ENCODE measurements at places on chromosomes 16 and 17.

- no peak for DNase-seq
These were observed at the start of gene KRTAP17-1 for GRCh38 chr17:41315204-41315794. Gene KRTAP17-1, minus strand, starts transcription at chr17:41315710. Its CDS starts 60 bp downstream, at chr17:41315650.

DNA sequence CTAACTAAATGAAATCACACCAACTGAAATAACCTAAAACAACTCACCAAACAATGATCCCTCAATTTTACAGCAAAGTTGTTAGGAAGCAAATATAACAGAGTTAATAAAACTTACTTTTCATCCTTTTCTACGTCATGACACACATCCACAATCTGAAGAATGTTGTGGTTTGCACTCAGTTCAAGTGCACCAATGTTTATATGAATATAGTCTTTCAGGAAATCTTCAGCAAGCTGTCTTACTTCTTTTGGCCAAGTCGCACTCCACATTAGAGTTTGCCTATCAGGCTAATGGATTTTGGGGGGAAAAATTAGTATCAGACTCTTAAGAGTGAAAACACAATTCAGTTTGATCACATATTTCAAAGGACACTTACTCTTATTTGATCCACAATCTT is 3.3 kb downstream of the DDX5 start:
- DNase-seq: no peak

DNA sequence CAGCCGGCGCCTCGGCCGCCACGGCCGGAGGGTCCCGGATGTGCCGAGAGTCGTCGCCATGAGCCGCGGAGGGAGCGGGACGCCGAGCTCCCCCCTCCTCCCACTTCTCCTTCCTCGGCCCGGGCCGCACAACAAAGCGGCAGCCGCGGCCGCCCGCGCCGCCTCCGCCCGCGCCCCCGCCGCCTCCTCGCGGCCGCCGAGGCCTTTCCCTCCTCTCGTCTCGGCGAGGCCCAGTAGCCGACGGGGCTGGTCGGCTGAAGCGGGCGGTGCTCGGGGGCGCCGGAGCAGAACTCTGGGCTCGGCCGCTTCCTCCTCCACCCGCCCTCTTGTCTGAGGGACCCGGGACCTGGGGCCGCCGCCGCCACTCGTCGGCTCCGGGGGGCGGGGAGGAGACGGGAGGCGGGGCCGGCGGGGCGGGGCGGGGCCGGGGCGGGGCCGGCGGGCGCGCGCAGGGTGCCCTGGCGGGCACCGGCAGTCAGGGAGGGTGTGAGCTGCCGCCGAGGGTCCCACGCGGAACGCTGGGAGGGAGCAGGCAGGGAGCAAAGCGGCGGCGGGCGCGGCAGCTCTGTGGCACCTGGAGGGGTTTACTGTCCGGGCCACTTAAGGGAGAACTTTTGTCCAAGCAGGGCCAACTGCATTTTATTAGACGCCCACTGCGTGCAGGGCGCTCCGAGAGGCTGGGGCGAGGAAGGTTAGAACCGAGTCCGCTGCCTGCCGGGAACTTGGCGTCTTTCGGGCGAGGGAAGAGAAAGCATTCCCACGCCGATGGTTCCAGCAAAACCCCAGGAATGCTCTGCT is at the start of gene SMURF2:
SMURF2 (minus strand) TSS at position 332 of the 798 bp plus-strand sequence. CDS start 427 bp downstream, outside the sequence.
- DNase-seq: peak; percentile 54

- DNase-seq: peak; percentile 86
These were observed 155.8 kb upstream of the GSE1 start for GRCh38 chr16:85457366-85457765.

- peak; percentile 68 for DNase-seq
These were observed 50.4 kb downstream of the OR1D5 start for GRCh38 chr17:3012926-3013581.

- no peak for DNase-seq
These were observed 897 bp downstream of the OMG start for GRCh38 chr17:31296142-31296541.

DNA sequence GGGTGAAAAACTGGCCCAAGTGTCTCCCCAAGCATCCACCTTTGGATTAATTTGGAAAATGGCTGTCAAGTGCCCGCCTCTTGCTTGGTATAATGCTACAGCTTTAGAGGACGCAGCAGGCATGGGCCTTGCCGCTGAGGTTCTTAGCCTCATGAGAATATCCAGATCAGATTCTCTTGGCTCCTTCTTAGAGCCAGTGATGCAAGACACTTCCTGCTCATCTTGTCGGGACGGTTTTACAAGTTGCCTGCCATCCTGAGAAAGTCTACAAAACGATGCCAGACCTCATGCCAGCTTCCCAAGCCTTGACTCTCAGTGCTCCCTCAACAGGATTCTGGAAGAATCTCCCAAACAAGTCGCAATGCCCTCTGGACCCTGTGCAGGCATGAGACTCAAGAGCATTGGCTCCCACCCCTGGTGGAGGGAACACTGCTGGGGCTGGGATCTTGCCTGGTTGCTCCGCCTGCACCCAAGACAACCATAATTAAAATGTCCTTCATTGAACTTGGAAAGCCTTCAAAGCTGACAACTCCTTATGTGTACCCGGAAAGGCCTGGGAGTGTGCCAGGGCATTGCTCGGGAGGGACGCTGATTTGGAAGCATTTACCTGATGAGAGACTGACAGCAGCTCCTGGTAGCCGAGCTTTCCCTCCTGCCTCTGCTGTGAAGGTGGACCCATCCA is 25.8 kb upstream of the STH start:
- DNase-seq: no peak

DNA sequence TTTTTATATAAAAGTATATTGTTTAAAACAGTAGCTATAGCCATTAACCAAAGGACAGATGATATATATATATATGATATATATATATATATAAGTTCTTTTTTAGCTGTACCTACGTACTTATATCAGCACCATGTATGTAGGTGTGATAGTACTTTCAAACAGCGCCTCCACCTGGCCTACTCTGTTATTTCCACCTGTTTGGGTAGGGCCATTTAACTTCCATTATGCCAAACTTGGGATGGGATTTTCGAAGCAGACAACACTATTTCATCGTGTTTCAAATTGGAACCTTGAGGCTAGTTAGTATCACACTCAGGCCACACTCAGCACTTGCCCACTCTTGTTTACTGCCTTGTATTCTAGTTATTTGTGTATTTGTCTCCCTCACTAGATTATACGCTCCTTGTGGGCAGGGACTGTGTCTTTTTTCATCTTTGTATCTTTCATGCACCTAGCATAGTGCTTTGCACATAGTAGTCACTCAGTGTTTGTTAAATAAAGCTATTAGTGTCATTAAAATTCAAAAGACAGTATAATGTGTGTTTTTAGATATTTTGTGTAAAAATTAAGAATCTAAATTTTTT is 11.8 kb upstream of the CLTC start:
- DNase-seq: no peak

- DNase-seq: no peak
These were observed 8.7 kb downstream of the CLUAP1 start for GRCh38 chr16:3509470-3509928.

DNA sequence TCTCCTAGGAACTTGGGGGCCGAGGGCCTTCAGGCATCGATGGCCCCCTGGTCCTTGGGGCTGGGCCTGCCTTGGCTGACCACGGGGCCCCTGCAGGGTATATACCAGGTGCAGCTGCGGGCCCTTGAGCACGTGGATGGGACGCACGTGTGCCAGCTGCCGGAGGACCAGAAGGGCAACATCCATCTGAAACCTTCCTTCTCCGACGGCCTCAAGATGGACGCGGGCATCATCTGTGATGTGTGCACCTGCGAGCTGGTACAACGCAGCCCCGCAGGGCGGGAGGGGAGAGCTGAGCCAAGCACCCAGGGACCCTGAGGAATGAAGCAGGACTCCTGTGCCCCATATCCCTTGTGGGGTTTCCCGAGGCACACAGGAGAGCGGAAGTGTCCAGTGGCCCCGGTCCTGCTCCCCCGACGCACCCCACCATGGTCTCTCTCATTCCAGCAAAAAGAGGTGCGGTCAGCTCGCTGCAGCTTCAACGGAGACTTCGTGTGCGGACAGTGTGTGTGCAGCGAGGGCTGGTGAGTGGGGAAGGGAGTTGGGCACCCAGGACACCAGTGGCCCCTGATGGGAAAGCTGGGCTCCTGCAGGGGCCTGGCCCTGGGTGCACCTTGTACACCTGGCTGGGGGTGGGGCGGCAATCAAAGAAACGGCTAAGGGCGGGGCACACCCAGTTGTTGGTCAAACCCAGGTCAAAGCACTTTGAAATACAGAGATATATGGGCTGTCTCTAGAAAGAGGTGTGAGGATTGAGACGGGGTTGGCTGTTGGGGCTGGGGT is 10.6 kb downstream of the ITGB4 start:
- no peak for DNase-seq

DNA sequence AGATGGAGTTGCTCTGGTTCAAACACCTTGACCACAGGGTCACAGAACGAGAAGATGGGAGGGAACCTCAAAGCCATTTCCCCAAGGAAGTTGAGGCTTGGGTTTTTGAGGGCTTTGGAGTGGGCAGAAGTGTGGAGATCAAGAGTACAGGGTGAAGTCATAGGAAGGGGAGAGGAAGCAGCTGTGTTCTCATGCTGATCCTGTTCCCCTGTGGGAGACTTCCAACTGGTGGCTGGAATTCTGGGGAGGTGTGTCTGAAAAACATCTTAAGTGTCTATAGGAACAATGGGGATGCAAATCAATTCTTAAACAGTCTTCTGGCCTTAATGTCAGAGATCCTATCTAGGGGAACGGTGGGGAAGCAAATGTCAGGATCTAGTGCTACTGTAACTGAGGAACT is 38.8 kb upstream of the HSBP1 start:
- no peak for DNase-seq

GRCh38 chr17:49002331-49002730 is 5.1 kb downstream of the IGF2BP1 start:
- DNase-seq: no peak

GRCh38 chr17:4477255-4477791 is 21.4 kb upstream of the SPNS2 start:
- no peak for DNase-seq

GRCh38 chr17:82215972-82216300 is 3.3 kb upstream of the CCDC57 start:
- DNase-seq: no peak

DNA sequence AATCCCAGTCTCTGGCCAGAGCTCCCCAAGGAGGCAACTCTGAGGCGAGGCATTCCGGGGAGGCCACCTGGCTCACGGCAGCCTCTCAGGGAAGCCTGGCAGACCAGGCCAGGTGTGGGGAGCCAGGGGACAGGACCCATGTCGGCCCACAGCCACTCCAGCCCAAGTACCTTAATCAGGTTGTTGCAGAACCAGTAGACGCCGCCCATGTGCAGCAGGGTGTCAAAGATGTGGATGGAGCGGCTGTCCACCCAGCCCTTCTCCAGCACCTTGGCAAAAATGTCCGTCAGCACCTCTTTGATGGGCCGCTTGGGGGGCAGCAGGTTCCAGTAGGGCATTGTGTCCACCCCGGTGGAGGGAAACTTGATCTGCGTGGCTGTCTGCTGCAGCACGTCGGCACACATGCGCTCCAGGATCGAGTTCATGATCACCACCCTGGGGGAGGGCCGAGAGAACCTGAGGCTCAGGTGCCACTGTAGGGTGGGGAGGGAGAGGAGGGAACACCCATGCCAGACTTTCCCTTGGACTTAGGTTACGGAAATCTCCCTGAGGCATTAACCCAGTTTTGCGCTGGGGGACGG is 7.8 kb downstream of the CSF3 start:
- DNase-seq: no peak

DNA sequence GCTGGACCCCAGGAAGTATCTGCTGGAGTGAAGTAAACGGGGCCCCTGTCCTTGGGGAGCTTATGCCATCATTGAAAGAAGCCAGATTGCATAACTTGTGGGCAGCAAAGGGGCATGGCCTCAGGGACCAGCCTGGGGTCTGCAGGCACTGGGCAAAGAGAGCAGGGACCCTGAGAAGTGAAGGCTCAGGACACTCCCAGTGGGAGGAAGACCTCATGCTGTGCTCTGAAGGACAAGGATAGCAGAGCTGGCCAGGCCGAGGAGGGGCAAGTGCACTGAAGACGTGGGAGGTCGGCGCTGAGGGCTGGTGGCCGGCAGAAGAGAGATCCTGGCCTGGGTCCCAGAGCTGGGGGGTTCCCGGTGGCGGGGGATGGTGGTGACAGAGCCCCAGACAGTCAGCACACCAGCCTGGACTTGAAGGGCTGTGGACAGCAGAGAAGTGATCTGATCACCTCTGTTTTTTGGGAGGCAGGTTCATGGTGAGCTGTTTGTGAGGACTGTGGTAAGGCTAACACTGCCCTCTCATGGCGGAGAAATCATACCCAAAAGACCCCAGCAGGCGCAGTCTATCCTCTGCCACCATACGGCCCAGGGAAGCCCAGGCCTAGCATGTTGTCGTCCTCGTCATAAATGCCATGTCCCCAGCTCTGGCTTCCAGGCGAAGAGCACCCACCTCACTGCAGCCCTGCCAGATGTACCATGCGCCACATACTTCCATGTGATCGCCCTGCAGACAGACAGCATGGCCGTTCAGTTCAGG is 7.1 kb upstream of the CNP start:
- DNase-seq: peak; percentile 68

- DNase-seq: no peak
These were observed 4.1 kb downstream of the AOC3 start for GRCh38 chr17:42855048-42855596.

DNA sequence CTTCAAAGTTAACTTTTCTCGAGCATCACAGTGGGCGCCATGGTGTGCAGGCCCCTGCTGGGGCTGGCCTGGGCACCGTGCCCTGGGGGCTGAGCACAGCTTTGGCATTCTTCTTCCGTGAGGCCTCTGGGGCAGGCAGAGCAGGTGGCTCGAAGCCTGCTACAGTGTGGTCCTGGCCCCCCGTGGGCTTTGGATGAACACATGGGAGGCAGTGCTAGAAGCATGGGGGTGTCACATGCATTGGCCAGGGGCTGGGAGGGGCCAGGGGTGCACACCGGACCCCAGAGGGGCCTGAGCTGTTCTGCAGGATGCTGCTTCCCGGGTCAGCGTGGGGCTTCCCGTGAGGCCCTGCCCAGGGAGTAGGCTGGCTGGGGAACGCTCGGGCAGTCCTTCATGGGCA is 12.1 kb upstream of the C16orf74 start:
- DNase-seq: no peak

- DNase-seq: peak; percentile 100
These were observed 1.3 kb upstream of the TUBB3 start for GRCh38 chr16:89921702-89922476.

DNA sequence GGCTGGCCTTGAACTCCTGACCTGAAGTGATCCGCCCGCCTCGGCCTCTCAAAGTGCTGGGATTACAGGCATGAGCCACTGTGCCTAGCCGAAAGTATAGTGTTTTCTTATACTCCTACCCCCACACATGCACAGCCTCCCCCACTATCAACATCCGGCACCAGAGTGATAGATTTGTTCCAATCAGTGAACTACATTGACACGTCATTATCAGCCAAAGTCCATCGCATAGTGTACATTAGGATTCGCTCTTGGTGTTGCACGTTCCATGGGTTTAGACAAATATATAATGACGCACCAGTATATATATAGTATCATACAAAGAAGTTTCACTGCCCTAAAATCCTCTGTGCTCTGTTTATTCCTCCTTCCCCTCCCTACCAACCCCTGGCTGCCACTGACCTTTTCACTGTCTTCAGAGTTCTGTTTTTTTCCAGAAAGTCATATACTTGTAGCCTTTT is 11.9 kb upstream of the TM4SF5 start:
- DNase-seq: no peak

Measured in 8988T (cell line).